ENCODE measurements at places on chromosomes 2 and 18.
A peak's percentile ranks its signal among the peaks of the same experiment; 100 is the strongest.

GRCh38 chr2:105873721-105874120 is 129.0 kb downstream of the NCK2 start:
- peak; percentile 31 for DNase-seq

DNA sequence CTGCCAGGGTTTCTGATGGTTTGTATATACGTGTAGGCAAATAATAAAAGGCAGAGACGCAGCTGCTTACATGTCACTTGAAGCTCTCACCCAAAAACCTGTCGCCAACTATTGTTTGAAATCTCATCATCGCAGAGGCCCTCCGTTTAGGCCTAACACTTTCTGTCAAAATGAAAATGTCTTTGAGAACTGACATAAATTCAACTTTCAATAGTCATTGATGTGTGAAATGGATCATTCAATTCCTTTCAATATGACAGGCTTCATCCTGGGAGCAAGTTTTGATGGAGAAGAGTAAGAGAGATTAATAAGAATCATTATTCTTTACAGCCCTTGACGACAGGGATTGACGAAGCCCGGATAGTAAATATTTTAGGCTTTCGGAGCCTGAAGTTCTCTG is 2.7 kb downstream of the ACTG2 start:
- DNase-seq = no peak

DNA sequence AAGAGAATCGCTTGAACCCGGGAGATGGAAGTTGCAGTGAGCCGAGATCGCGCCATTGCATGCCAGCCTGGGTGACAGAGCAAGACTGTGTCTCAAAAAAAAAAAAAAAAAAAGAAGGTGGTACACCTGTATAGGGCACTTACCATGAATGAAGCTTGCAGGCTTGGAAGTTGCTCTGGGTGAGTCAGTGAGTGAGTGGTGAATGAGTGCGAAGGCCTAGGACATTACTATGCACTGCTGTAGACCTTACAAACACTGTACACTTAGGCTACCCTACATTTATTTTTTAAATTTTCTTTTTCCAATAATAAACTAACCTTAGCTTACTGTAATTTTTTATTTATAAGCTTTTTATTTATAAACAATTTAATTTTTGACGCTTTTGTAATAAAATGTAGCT is 78.4 kb upstream of the ATG16L1 start:
- no peak for DNase-seq

DNA sequence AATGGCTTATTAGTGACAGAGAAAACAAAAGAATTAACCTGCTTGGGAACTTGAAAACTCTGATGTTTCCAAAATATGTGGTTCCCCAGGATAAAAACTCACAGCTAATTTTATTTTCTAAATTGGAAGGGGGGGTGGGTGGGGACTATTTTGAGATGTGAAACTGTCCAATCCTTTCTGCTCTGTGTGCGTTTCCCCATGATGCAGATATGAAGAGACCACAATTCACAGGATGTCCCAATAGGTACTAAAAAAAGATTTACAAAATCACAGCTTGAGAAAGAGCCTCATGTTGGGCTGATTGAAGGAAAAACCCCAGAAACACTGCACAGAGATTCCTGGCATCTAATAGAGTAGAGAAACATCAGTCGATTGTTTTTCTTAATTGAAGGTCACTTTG is 273.2 kb downstream of the ARHGAP15 start:
- no peak for DNase-seq

GRCh38 chr2:42424033-42424432 is 63.0 kb upstream of the COX7A2L start:
- DNase-seq = no peak

- no peak for DNase-seq
Measured at GRCh38 chr2:30030361-30030760, 109.0 kb upstream of the ALK start.

DNA sequence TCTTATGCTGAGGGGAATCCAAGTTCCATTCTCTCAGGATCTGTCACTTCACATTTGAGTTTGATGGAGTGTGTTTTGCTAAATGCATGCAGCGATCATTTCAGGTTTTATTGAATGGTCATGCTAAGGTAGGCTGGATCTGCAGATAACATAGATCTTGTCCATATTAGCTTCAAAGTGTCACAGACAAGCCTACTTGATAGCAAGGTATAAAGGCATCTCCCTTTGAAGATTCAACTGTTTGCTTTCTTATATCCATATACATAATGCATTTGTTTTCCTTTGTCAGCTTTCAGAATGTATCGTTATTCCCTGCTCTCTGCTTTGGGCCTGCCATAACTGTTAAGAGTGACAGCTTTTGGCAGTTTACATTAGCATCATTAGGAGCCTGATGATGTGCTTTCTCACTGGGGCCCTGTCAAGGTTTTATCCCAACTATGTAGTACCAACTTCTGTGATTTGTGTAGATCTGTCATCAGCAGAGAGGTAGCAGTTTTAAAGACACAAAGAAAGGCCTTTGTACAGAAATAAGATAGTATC is 604.3 kb upstream of the CDH7 start:
- no peak for DNase-seq

DNA sequence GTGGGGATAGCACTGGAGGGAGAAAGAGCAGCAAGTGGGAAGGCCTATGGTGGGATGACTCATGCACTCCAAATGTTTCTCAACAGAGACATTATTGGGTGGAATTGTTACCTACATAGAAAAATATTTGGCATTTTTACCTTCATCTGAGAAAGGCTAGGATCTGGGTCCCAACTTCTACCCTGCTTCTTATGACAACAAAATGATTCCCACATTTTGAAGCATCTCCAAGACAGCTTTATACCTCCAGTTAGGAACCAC is 908.9 kb upstream of the GYPC start:
- DNase-seq = no peak

GRCh38 chr2:62234755-62235655 is 39.1 kb downstream of the B3GNT2 start:
- DNase-seq = no peak

- no peak for DNase-seq
Measured at GRCh38 chr18:62828852-62829251, 113.5 kb downstream of the PHLPP1 start.

DNA sequence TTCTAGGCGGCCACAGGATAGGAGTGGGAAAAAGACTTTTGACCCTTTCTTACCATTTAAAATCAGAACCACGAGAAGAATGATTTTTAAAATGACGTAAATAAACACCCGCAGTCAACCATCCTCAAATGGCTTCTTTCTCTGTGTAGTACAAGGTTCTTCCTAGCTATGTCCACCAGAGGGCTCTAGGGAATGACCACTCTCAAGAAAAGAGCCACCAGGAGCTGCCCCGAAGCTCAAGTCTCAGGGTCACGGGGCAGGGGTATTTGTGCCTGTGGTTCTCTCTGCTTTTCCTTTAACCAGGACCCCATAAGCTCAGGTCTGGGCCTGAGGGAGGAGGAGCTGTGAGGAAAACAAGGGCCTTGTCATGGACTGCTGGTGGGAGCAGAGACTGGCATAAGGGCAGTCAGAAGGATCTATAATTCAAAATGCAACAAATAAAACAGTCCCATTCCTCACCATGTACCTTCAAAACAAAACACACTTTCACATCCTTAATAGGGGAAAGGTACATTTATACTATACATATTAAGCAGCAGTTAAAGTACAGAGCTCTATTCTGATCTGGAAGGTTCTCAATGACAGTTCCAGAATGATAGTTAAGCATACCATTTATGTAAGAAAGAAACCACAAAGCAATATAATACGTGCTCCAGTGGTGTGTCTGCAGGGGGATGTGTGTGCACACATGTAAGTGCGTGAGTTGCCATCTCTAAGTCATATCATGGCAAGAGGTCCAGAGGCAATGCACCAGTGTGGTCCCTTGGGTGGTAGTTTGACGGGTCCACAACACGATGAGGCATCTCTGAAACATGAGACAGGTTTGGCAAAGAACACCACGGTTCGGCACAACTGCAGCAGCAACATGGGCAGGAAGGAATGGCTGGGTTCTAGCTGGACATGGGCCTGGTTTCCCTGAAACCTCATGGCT is 18.6 kb downstream of the LYPD1 start:
- DNase-seq = no peak

- DNase-seq = no peak
Measured at GRCh38 chr2:36607947-36608346, 10.0 kb upstream of the FEZ2 start.

DNA sequence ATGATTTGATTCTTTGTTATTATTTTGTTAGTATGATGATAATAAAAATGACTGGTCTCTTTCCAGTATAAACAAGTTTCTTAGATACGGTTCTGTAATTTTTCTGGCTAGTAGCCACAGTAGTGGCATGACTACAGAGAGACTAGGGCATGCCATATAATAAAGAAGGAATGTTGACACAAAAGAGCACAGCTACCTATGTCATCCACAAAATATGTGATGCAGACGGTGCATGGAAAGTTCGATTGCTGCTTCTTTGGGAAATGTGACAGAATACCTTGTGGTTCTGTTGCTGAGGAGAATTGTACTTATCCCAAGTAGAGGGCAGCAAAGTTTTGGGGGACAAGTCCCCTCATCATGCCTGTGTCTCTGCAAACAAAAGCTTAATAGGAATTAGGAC is 26.1 kb upstream of the SETBP1 start:
- no peak for DNase-seq

DNA sequence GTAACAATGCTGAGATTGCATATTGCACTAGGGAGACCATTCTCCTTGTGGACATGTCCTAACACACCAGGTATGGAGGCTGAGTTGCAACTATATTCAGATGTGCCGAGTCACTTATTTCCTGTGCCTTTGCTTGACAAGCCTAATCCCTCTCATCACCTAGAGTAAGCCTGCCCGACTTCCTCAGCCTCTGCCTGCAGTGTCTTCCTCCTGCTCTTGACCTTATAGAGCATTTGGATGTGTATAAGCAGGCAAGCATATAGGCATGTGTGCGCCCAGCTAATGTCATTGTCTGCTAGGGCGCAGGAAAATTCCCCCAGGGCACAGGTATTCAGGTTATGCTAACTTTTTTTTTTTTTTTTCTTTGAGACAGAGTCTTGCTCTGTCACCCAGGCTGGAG is 316.9 kb downstream of the CDH2 start:
- no peak for DNase-seq

DNA sequence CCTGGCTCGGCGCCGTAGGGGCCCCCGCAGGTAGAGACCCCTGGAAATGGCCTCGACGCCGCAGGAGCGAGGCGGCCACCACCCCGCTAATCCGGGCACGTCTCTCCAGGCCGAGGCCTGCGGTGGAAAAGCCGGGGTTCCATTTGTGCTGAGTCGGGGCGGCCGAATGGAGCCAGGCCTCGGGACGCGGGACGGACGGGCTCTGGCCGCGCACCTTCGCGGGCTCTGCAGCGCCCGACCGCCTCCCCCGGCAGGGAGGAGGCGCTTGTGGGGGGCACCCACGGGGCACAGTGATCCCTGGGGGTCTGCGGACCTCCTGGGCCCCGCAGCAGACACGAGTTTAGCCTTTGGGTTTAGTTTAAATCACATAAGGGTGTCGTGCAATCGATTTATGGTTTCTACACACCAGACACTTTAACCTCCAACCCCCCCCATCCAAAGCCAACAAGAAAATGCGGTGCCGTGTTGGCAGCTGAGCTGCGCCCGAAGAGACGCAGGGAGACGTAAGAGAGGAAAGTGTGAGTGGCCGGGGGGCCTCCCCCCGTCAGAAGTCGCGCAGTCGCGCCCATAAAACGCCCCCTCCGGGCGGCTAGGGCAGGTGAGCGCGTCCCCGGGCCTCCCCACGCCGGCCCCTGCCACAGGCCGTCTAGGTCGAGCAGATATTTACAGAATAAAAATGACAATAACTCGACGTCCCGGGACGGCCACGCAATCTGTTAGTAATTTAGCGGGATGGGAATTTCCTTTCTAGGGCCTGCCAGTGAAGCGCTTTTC is 1.0 kb upstream of the NFATC1 start:
- peak; percentile 70 for DNase-seq

- DNase-seq = no peak
Measured at GRCh38 chr2:71891155-71891554, 256.5 kb downstream of the CYP26B1 start.

GRCh38 chr2:218070587-218070986 is 1.5 kb downstream of the RUFY4 start:
- no peak for DNase-seq

DNA sequence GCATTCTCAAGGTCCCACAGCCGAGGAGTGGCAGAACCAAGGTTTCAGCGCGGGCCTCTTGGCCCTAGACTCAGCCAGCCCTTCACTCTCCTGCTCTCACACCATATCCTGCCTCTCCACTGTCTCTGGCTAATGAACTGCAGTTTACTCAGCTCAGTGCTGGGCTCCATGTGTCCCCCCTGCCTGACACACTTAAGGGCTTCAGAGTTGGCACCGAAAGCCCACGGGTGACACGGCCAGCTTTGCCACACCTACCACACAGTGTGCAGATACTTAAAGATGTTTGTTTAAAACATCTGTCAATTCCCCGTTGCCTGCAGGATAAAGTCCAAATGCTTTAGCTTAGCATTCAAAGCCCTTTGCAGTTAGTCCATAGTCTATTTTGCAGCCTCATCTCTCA is 241.2 kb downstream of the SEPTIN10 start:
- no peak for DNase-seq

DNA sequence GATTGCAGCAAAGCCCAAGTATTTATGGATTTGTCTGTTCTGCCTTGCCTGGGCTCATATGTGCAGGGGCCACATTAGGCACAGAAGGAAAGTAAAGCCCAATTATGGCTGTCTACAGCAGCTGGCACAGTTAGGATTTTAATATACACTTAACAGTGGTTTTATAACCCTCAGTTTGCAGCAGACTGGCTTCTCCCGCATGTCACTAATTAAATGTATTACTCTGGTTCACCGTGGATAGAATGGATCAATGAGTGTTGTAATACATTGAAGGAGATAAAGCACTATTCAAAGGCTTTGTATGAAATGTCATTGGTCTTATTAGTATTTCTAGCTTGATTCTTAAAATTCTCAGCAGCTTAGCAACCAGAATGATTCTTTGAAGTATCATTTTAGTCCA is 320.2 kb downstream of the KCNS3 start:
- DNase-seq = no peak

- DNase-seq = no peak
Measured at GRCh38 chr18:30811580-30811979, 231.0 kb downstream of the DSC3 start.

DNA sequence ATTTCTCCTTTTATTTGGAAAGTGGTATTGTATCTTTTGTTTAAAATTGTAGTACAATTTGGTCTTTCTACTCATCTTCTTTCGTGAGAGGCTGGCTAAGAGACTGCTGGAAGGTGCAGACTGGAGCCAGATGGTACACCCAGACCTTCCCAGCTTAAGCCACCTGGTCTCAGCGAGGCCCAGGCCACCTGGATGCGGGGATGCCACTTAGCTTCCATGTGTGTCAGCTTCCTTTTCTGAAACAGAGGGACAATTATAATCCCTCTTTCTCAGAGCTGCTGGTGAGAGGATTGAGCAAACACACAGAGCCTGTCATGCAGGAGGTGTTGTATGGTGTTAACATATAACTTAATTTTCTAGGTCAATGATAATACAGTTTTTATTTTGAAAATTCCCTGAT is 17.4 kb downstream of the FARP2 start:
- no peak for DNase-seq

GRCh38 chr2:69210385-69210784 is 176.6 kb downstream of the GFPT1 start:
- DNase-seq = no peak

DNA sequence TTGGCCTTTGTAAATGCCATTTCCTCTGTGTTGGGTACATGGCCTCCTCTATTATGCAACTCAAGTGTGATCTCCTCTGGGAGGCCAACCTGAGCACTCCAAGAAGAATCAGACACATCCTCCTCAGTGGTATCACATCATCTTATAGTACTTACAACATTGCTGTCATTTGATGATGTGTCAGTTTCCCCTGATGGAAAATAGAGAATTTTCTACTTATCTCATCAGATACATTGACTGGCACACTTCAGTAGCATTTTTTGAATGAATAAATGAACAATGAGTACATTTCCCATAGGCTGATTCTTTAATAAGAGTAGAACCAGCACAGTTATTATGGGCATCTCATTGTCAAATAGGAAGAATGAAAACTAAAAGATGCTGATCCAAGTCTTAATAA is 86.6 kb upstream of the NXPH2 start:
- DNase-seq = no peak

All from T-helper 2 cell (primary cell).